Activated naive CD4-positive, alpha-beta T cell treated with anti-CD3 and anti-CD28 coated beads, Interleukin-2, amount 50 U/mL, for 72 hours (primary cell): ENCODE measurements at places on chromosomes 2 and 18.

GRCh38 chr2:170455617-170456426, 259.3 kb upstream of the SP5 start:
- DNase-seq: no peak

DNA sequence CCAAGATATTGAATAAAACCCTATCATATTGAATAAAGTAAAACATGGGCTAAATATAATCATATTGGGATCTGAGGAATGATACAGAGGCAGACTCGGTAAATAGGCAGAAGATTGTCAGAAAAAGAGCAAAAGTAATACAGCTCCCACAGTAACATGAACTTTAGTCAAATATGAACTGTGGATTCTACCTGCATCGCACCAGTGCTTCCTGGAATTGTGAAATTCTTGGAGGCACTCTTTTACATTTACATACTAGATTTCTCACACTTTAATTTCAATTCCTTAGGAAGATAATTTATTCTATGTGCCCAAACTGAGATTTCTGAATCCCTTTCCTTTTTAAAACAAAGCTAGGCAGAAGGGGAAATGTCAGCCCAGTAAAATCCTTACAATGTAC, 325.1 kb upstream of the SLC39A10 start:
- DNase-seq: no peak

- DNase-seq: no peak
Observed at GRCh38 chr2:54845094-54845493, 121.6 kb downstream of the EML6 start.

DNA sequence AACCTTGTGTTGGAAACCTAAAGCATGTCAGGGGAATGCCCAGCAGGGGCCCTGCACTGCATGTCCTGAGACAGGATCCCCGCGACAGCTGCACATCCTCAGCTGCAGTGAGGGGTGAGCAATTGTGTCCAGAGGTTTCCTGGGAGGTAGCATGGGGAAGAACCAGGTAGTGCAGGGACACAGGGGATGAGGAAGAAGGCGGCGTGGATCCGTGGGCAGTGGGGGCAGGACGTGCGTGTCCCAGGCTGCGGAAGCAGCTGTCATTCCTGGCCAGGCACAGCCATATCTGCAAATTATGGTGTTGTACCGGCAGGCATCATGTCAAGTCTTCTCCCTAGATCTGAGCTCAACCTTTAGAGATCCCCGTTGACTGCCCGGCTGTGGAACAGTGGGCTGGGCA, 238.2 kb upstream of the MYT1L start:
- no peak for DNase-seq

DNA sequence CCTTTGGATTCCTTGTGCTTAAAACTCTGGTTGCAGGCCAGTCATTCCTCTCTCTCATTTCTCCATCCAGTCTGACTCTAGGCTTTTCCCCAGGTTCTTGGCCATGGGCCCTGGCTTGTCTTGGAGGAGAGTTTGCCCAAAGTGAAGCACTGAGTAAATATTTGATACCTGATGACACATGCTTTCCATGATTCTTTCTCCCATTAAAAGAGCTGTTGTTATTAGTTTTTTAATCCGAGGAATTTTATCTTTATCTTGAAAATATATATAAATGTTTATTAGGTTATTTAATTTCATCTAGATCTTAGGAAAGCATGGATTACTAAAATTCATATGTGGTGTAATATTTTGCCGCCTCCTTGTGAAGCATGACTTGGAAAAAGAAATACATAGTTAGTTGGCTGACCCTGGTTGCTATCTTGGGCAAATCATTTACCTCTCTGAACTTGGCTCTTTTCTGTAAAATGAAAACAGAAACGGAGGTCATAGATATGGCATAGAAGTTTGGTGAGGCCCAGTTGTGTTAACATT, 650.1 kb downstream of the SLC4A3 start:
- DNase-seq: no peak

- no peak for DNase-seq
Observed at GRCh38 chr18:59971871-59972428, 72.2 kb downstream of the PMAIP1 start.

GRCh38 chr2:214807653-214808052, 1.8 kb downstream of the BARD1 start:
- no peak for DNase-seq

DNA sequence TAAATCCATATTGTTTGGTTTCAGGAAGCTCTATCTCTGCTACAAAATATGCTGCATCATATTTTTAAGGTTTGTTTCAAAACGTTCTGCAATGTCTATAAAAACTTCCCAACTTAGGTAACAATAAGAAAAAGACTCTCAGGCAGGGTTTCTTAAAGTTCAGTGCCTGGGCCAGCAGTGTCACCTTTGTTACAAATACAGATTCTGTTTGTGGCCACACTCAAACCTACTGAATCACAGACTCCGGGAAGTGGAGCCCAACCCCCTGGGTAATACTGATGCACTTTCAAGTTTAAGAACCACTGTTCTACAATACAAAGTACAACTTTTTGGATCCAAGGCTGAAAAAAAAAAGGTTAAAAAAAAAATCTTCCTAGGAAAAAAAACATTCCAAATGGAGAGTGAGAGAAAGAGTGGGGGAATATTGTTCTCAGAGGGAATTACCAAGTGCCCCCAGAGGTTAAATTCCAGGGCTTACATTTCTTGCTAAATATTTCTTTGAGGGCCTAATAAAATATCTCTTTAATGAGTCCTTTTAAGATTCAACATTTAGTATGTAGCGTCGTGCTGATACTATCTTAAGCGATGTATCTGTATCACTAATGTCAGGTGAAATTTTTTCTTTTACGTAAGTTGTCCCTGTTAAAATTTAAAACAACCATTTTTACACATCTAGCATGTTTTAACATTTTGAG, 476.7 kb downstream of the TXNL1 start:
- no peak for DNase-seq

GRCh38 chr2:71456617-71457016, 3.3 kb downstream of the DYSF start:
- no peak for DNase-seq

DNA sequence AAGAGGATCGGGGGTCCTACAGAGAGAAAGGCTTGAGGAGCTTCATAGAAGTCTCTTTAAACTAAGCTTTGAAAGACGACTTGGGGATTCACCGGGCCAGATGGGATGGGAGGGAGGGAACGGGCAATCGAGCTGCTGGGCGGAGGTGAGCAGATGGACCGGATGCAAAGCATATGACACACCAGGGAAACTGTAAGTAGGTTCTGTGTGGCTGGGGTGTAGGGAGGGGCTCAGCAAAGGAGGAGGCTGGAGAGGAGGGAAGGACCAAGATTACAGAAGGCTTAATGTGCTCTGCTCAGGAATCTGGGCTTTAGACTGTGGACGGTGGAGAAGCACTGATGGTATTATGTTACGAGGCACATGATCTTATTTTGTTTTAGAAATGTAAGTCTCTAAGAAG, 131.5 kb downstream of the MAIP1 start:
- no peak for DNase-seq

GRCh38 chr18:47593744-47594472, 336.6 kb downstream of the SMAD2 start:
- DNase-seq: no peak

DNA sequence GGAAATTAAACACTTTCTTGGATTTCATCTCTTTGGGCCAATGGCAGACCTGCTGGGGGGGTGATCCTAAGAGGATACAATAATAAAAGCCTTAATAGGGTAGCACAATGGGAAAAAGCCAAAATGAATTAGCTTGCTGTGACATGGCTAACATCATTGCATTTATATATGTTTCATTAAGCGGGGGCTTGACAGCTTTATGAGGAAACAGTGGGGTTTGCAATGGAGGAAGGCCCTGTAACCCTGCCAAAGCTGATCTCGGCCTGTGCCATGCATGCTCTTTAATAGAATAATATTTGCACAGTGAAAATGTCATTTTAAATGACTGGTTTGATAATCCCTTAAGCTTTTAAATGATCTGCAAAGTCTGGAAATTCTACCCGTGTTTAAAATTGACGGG, 291.5 kb downstream of the SLC4A3 start:
- DNase-seq: no peak

GRCh38 chr18:57809190-57809589, 6.1 kb upstream of the ATP8B1 start:
- no peak for DNase-seq

DNA sequence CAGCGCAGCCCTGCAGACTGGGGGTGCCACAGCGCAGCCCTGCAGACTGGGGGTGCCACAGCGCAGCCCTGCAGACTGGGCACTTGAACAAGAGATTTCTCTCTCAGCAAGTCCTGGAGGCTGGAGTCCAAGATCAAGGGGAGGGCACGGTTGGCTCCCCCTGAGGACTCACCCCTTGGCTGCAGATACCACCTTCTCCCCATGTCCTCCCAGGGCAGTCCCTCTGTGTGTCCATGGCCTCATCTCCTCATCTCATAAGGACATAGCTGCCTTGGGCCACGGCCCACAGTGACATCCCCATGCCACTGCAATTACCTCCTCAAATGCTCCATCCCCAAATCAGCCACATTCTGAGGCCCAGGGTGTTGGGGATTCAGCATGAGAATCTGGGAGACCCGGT, 98.2 kb downstream of the TPO start:
- DNase-seq: no peak

- no peak for DNase-seq
Observed at GRCh38 chr2:105391058-105391627, 7.7 kb downstream of the FHL2 start.

- no peak for DNase-seq
Observed at GRCh38 chr18:10936176-10937053, 213.0 kb downstream of the PIEZO2 start.

GRCh38 chr18:58291131-58291530, 247.1 kb downstream of the NEDD4L start:
- DNase-seq: no peak

DNA sequence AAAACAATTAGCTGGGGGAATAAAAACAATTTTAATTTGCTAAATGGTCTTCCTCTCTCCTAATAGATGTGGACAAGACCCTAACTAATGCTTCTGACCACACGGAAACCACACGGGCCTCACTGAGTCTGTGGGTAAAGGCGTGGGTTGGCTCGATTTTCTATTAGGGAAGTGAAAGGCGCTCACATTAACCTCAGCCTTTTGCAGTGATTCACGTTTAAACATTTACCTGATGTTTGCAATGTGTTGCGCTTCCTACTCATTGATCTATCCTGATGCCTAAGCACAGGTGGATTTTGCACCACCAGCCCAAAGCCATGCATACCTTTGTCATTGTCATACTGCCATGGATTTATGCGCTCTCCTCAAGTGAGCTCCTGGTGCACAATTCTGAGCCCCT, 35.6 kb upstream of the NRP2 start:
- no peak for DNase-seq

DNA sequence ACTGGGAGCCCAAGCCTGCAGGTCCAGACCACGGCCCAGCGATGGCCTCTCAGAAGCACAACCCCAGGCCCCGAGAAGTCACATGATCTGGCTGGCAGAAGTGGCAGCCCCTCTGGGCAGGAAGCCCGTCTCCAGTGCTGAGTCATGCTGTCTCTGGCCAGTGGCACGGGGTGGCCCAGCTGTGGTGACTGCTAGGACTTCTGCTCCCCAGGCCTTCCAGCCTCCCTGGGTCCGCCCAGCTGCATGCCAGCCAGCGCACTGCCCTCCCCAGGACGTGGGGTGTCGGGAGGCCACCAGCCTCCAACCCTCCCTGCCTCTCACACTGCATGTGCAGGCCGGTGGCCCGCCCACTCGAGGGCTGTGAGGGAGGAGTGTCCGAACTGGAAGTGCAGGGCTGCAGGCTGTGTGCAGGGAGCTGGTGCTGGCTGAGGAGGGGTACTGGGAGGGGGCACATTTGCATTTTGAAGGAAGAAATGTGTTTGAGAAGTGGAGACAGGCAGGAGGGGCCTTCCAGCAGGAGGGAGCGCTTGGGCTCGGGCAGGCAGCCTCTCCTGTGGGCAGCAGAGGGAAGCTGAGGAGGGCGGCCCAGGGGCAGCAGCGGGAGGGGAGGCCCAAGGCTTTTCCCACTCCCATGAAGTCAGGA, 17.0 kb upstream of the HPCAL1 start:
- no peak for DNase-seq

DNA sequence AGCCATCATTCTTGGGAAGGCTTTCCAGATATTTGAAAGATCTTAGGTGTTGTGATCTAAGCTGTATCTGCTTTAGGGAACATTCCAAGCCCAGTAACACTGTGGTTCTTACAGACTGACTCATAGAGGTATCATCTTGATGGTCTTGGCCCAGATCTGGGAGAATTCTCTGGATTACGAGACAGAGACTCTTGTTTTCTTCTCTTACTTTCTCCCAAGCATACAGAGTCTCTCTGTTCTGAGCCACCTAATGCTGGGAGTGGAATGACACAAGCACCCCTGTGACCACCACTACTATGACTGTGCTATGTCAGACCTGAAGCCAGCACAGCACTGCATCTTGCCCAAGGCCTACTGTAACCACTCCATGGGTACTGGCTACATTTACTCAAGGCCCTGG, 81.0 kb upstream of the EPAS1 start:
- DNase-seq: no peak

DNA sequence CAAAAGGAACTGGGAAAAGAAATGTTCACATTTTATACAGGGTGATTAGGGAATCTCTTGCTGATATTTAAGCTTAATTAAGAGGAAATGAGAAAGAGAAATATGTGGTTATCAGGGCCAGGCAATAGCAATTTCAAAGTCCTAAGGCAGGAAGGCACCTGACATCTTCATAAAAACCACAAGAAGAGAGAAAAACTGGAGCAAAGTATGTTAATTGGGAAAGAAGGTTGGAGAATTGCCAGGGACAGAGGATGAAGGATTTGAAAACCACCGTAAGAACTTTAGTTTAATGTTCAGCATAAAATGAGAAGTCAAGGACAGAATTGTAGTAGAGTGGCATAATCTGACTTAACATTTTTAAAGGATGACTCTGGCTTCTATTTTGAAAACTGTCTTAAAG, 691.8 kb upstream of the NRXN1 start:
- no peak for DNase-seq

GRCh38 chr2:216911886-216912285, 52.0 kb upstream of the TNP1 start:
- no peak for DNase-seq

GRCh38 chr2:179860255-179861026, 971 bp downstream of the ZNF385B start:
- DNase-seq: no peak

GRCh38 chr18:9691235-9691634, 16.9 kb upstream of the RAB31 start:
- no peak for DNase-seq

DNA sequence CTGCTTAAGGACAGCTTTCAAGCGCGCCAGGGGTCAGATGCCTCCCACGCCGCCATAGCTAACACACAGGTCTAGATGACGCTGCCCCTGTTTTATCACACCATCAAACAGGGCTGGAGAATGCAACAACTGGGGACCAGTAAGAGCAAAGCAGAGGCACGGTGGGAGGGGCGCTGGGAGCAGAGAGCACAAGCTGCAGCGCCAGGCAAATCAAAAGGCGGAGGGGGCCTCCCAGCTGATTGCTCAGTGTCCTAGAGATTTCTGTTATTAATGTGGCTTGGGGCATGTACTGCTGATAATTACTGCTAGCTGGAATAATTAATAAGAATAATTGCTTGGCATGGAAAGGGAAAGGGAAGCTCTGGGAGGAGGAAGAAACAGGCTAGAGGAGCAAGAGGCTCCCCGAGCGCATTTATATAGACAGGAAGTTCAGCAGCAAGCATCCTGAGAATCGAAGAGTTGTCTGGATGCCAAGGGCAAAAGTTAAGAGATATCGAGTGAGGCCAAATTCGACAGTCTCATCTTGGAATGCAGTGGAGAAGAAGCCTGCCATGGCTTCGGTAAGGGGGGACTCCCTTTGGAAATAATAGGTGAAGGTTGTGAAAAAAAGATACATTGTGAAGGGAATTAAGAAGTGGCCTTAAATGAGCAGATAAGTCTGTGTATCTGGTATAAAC, 104.5 kb upstream of the ZNF521 start:
- no peak for DNase-seq
